CD4-positive, alpha-beta T cell treated with Interleukin-17A for 1 hour (primary cell): ENCODE measurements at places on chromosomes 2 and 18.

DNA sequence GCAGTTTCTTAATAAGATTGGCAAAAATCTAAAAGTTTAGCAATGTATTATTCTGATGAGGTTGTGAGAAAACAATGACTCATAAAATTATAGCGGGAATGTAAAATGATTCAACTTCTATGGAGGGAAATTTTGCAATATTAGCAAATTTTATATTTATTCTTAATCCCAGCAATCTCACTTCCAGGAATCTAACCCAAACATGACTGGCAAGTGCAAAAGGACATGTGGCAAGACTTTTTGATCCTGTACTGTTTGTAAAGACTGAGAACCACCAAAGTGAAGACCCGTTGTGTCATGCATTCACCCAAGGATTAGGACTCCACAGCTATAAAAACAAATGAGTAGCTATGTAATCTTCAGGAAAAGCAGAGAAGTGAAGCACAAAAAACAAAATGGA is 234.8 kb upstream of the KYNU start:
- no peak for DNase-seq

DNA sequence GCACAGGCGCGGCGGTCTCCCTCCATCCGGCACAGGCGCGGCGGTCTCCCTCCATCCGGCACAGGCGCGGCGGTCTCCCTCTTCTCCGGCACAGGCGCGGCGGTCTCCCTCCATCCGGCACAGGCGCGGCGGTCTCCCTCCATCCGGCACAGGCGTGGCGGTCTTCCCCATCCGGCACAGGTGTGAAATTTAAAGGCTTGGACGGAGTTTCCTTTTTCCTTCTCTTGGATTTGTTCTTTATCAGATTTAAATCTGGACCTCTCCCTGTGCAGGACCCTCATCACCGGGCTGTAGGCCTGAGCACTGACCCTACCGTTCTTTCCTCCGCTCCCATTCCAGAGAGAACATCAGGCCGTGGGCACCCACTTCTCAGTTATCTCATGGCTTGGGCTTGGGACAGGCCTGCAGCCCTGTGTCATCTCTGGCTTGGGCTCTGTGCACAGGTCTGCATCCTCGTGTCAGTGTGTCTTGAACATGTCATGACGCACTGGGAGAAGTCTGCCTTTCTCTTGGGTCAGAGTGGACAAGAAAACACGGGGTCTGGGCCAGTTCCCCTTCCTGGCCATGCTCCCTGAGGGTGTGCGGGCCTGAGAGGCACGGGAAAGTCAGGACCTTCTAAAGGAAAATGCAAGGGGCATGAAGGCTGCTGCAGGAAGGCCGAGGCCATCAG is 53.9 kb upstream of the PXDN start:
- peak; percentile 15 for DNase-seq

DNA sequence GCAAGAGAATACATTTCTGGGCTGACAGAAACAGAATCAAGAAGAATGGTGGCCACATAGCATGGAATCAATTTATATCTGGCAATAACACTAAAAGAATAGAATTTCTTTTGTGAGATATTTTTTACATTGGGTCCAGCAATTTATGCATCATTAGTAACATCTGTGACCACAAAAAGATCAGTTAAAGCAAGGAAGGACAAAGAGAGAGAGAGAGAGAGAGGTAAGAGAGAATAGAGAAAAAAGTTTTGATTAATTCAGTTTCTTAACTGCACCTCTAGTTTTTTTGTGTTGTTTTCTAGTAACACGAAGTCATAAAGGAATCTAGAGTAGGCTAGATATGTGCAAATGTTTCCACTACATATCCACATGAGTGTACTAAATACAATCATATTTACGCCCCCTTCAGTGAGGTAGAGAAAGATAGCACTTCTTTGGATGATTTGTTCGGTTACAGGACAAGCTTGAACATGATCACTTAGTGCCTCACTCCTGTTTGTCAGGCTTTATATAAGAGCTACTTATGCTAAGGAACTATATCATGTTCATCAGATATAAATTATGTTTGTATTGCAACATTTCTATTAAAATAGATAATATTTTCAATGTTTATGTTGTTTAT is 247.4 kb upstream of the COL3A1 start:
- DNase-seq, result no peak

DNA sequence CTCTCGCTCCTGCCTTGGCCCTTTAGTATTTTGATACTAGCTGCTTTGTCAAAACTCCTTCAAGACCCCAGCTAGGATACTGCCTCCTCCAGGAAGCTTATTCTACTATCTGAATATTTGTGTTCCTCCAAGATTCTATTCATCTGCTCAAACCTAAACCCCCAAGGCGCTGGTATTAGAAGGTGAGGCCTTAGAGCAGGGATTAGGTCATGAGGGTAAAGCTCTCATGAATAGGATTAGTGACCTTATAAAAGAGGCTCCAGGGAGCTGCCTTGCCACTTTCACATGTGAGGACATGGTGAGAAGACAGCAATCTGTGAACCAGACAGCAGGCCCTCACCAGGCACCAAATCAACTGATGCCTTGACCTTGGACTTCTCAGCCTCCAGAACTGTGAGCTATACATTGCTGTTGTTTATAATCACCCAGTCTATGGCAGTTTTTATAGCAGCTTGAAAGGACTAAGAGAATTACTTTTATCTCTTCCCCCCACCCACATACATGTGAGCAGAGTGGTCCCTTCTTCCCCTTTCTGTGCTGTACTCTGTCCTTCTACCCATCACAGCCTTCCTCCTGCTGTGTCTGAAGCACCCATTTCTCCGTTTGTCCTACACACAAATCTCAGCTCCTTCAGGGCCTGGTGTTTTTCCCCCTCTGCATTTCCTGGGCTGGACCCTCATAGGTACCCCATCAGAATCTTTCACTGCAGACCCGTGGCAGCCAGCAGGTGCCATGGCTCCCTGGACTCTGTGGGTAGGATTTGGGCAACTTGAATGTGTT is 54.5 kb downstream of the HS1BP3 start:
- DNase-seq, result no peak

DNA sequence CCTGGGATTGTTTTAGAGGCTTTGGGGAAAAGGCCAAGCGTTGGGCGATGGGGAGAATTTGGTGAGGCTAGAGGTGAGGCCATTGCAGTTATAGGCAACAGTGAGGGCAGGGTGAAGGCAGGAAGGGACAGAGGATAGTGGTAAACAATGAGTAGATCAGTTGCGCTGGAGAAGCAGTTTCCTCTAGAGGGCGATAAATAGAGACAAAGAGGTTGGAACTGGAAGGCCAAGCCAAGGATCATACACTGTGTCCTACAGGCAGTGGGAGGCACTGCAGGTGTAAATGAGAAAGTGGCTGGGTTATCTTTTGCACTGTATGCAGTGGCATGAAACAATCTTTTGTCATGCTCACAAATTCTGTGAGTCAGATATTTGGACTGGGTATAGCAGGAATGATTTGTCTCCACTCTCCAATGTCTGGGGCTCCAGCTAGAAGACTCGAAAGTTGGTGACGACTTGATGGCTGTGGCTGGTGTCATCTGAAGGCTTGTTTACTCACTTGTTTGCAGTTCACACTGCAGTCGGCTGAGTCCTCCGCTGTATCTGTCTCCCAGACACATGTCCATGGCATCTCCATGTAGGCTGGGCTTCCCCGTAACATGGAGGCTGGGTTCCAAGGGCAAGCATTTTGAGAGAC is 82.1 kb downstream of the TNP1 start:
- peak; percentile 13 for DNase-seq

- no peak for DNase-seq
Measured at GRCh38 chr2:55999790-56000189, 76.2 kb upstream of the EFEMP1 start.

- no peak for DNase-seq
Measured at GRCh38 chr2:57182916-57183315, 863.7 kb upstream of the VRK2 start.

DNA sequence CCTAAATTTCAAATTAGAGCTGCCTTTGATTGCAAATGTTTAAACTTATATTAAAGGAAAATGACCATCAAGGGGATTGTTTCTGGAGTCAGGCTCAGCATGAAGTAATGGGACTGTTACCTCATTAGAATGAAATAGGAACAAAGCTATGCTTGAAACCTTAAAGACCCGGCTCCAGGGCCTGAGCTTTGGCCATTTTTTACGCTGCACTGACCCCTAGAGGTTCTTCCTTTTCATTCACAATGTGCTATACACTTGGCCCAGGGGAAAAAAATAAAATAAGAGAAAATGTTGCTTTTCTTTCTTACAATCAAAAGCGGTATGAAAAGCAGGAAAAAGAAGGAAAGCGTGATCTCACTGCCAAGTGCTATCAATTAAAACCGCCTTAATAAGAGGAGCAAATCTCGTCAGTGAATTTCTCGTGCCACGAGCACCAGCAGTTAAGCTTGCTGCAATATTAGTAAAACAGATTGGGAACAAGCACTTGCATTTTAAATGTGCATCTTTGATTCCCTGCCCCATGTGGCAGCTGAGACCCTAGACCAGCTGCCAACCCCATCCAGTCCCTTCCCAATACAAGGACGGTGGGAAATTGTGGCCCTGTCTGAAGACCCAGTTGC is 96.6 kb downstream of the MBD2 start:
- no peak for DNase-seq

DNA sequence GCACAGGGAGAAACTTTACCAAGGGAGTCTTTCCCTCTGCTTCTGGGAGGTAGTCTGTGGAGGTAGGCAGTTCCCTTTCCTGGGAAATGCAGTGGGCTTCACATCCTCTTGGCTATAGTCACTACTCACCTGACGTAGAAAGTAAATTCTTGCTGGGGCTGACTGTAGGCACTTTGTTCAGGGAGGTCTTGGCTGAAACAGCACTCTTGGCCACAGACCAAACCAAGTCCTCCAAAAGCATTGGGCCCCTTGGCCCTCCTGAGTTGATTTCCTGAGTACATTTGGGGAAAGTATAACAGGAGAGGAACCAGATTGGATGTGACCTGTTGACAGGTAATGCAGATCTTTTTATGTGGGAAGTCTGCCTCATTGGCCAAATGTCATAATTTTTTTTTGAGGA is 108.9 kb downstream of the MGAT5 start:
- DNase-seq, result no peak

- DNase-seq, result no peak
Measured at GRCh38 chr2:219698748-219699439, 71.5 kb downstream of the SLC4A3 start.

GRCh38 chr2:25339211-25339674 is 2.5 kb downstream of the DNMT3A start:
- no peak for DNase-seq

DNA sequence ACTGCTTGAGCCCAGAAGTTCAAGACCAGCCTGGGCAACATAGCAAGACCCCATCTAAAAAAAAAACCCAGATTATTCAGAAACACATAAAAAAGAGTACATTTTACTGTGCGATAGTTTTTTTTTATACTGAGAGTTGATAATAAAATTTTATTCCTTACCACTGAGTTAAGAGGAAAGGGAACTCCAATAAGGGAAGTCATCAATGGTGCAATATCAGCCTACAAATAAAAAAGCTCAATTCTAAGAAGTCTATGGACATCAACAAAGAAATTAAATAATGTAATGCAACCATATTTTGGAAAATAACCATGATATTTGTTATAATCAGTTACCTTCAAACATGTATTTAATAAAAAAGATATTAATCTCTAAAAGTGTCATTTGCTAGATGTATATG is 46.6 kb downstream of the PIGN start:
- no peak for DNase-seq
